ENCODE measurements at places on chromosomes 1 and 21.

DNA sequence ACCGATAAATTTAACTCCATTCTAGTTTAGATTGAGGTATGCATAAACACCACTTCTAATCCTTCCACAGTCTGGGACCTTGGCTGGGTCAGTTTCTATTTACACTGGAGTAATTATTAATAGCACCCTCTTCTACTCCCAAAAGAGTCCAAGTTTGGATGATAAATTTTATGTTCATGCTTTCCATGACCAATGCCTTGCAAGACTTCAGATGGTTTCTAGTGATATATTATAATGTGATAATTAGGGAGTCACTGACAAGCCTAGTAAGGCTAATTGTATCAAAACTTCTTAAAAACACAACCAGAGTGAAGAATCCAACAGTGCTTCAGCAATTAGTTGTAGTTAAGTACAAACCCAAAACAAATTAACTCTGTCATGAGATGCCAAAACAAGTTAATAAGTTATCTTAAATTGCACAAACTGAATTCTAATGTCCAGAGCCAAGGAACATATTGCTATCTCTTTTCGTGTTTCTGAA is 489.6 kb downstream of the TTLL7 start:
- DNase-seq: no peak

DNA sequence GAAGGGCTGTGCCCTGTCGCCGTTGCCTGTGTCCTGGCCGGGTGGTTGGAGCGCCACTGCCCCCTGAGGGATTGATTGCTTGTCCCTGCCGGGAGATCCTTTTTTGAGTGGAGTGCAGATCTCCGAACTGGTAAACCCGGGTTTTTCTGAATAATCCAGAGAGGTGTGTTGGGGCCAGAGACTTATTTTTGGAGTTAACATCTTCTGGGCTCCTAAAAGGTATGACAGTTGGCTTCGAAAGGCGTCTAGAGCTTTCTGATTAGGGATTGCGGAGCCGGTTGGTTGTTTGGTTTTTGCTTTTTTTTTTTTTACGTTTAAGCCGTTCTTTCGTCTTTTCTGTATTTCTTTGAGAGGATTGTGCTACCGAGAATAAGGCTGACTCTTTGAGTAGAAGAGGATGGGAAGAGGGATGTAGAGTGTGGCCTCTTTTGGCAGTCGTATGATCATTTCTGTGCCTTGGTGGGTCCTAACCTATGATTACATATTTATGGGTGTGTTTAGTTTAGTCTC is 756 bp downstream of the RLF start:
- DNase-seq: no peak

DNA sequence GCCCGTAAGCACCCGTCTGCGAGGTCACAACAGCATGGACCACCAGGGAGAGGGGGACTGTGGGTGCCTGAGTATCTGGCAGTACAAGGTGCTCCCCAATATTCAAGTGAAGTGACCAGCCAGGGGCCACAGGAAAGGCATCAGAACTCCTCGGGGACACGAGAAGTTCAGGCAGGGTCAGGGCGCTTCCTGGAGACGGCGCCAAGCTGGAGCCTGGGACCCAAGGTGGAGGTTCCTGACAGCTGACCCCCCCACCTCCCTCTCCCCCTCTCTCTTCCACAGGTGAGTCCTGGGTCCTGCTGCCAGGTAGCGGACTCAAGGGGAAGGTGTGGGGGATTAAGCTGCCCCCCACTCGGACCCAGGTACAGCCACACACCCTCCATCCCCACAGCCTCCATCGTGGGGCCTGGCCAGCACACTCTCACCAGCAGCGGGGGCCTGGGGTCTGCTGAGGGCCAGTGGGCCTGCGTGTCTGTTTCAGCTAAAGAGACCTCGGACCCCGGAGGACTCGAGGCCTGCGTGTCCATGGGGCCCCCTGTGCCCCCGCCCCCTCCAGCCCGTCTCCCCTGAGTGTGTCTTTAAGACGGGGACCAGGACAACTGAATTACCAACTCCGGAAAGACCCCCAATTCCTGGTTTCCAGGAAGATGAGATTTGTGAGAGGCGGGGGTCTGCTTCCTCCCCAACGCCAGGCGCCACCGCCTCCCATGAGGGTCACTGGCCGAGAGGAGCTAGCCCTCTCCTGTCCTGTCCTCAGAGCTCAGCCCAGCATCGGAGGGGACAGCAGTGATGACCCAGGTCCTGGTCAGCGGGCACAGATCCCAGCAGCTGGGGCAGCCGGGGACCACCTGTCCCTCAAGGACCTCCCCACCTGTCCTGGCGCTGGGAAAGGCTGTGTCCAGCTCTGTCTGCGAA is 6.2 kb downstream of the TNFRSF18 start:
- peak; percentile 22 for DNase-seq

DNA sequence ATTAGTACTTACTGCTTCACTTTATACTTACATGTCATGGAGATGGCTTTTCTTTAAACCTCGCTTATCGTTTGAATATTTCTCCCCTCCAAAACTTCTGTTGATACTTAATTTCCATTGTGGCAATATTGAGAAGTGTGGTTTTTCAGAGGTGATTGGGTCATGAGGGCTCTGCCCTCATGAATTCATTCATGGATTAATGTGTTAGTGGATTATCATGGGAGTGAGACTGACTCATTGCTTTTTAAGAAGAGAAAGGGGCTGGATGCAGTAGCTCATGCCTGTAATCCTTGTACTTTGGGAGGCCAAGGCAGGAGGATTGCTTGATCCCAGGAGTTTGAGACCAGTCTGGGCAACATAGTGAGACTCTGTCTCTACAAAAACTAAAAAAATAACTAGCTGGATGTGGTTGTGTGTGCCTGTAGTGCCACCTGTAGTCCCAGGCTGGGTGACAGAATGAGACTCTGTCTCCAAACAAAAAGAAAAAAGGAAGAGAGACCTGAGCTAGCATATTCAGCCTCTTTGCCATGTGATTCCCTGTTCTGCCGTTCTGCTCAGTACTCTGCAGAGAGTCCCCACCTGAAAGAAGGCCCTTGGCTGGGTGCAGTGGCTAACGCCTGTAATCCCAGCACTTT is 30.2 kb downstream of the RABGAP1L start:
- no peak for DNase-seq

- no peak for DNase-seq
These were observed 112.3 kb downstream of the HLX start for GRCh38 chr1:220991506-220991905.

- DNase-seq: no peak
These were observed 3.3 kb downstream of the GCSAML start for GRCh38 chr1:247552231-247552630.

- no peak for DNase-seq
These were observed 28.2 kb downstream of the PRDM16 start for GRCh38 chr1:3097231-3097630.

GRCh38 chr1:222923506-222923905 is 108.7 kb downstream of the DISP1 start:
- no peak for DNase-seq

GRCh38 chr1:112527266-112528010 is 18.7 kb downstream of the WNT2B start:
- DNase-seq: no peak

GRCh38 chr1:207954104-207954503 is 43.2 kb upstream of the CD34 start:
- DNase-seq: no peak

DNA sequence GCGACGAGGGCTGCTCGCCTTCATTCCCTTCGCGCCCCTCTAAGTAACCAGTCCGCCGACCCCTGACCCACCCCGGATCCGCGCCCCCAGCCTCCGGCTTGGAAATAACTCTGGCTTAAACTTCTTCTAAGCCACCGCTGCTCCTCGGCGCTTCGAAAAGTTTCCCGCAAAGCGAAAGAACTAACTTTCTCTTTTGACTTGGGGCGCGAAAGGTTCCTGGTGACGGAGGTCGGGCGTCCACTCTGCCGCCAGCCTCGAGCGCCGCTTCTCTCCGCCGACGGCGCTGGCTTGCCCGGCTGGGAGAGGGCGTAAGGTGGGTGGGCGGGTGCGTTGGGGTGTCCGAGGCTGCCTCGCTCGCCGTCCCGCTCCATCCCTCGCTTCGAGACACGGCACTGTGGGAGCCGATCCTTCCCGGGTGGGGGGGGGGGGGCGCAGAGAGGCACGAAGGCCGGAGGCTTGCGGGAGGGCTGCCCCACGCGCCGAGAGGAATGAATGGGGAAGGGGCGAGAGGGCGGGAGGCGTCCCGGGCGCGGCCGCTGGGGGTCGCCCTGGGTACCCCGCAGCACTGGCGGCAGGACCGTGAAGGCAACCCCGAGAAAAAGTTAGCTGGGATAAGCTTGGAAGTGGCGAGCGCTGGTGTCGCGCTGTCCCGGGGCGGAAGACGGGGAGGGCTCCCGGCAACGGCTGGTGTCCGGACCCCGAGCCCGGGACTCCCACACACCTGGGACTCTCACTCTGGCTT is 569 bp downstream of the ATF3 start:
- peak; percentile 71 for DNase-seq

Measured in left ventricle myocardium superior (tissue), 1 donor.